Dorsolateral prefrontal cortex (tissue), 122 donors: ENCODE measurements at places on chromosomes 7 and 10.

- no peak for DNase-seq
Observed at GRCh38 chr7:98807068-98808048, 62.5 kb downstream of the TMEM130 start.

DNA sequence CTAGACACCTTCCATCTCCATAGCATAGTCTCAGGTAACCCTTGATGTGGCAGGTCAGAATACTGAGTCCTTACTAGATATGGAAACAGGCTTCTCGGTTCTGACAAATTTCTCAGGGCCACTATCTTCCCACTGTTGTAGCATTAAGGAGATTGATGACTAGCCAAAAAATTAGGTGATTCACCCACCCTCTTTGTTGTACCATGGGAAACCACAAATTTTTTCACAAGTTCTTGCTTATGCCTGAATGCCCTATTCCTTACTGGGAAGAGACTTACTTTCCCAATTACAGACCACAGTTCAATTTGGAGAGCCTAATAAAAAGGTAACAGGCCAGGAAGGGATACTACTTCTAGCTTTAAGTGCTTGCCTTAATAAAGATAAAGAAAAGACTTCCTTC, 948.8 kb downstream of the GRM8 start:
- no peak for DNase-seq

GRCh38 chr7:134520130-134520529, 7.2 kb upstream of the AKR1B10 start:
- DNase-seq, result no peak

DNA sequence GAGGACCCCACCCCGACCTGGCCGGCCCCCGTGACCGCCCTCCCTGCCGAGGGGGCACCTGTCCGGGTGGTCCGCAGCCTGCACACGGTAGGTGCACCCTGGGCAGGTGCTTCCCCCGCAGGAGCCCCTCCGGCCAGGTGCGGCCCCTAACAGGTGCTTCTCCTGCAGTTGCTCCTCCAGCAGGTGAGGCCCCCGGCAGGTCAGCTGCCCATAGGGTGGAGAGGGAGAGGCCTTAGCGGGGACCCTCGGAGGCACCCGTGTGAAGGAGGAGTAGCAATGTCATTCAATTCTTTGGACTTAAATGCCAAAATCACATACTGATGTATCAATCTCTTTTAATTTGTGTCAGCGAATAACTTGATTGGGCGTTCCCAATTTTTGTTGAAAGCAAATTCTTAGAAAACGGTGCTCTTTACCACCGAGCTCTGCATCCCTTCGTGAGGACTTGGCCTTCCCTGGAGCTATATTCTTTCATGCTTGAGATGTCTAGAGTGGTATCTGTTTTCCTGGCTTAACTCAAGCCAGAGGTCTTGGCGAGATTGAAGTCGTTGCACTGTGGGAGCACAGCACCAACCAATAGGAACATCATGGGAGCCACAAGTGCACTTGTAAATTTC, 738 bp upstream of the NCAPG2 start:
- DNase-seq, result no peak

DNA sequence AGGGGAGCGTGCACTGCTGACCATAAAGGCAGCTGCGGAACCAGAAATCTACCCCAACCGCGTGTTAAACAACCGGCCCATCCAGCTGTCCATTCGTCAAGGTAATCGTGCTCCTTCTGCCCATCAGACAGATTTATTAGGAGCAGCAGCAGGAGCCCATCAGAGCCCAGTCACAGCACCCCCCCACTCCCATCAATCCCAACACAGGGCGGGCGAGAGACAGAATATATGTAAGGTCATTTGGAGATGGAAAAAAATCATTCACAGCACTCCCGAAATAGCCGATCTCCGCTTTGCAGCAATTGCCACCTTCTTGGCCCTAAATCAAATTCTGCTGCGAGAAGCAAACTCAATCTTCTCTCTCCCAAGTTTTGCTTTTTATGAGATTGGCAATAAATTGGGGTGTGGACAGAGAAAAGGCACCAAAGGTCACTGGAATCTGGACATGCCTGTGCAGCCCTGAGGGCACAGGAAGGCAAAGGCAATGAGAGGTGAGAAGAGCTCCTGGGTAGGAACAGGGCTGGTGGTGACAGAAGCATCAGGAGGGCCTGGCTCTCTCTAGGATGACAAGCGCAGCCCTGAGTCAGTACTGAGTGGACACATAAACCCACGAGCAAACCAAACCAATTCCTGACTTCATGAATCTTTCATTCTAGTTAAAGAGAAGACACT, 145.0 kb upstream of the ZMIZ1 start:
- no peak for DNase-seq

- DNase-seq, result peak; percentile 43
Observed at GRCh38 chr7:95723583-95724180, 48.7 kb upstream of the DYNC1I1 start.

- DNase-seq, result peak; percentile 82
Observed at GRCh38 chr7:14761510-14762296, 140.8 kb downstream of the DGKB start.

DNA sequence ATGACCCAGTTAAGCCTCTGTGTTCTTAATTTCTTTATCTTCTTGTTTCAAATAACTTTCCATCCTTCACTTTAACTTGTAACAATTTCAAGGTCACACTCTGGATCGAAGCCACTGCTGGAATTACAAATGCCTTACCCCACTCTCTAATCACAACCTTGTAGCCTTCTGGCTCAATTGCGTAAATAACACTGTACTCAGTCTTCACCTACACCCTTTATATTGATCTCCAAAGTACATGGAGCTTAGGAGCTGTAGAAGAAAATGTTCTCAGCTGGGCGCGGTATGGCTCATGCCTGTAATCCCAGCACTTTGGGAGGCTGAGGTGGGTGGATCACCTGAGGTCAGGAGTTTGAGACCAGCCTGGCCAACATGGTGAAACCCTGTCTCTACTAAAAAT, 164.3 kb upstream of the NPSR1 start:
- no peak for DNase-seq

- DNase-seq, result no peak
Observed at GRCh38 chr7:128831178-128831993, 1.2 kb downstream of the FLNC start.

DNA sequence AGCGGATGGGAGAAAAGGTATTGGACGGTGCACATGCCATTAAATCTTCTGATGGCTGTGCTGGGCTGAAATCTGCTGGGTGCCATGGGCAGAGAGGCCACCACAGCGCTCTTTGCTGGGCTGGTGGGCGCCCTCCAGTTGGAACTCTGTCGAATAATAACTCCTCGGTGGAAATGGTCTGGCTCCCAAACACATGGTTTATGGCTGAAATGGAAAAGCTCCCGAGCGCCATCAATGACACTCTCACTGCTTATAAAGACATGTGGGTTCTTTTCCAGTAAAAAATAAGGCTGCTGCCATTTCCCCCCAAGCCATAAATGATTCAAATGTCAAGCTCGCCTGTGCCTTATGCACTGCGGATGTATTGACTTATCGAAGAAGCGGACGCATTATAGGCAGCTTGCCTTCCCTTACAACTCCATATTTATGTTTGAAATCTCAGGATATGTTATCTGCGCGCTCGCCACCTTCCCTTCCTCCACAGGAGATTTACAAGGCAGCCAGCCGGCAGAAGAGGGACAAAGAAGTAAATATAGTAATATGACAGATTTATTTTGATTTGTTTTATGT, 239.0 kb upstream of the MKI67 start:
- DNase-seq, result no peak

GRCh38 chr7:139603282-139603681, 79.8 kb downstream of the CLEC2L start:
- DNase-seq, result no peak

GRCh38 chr10:75399461-75400162, 2.0 kb downstream of the ZNF503 start:
- no peak for DNase-seq

DNA sequence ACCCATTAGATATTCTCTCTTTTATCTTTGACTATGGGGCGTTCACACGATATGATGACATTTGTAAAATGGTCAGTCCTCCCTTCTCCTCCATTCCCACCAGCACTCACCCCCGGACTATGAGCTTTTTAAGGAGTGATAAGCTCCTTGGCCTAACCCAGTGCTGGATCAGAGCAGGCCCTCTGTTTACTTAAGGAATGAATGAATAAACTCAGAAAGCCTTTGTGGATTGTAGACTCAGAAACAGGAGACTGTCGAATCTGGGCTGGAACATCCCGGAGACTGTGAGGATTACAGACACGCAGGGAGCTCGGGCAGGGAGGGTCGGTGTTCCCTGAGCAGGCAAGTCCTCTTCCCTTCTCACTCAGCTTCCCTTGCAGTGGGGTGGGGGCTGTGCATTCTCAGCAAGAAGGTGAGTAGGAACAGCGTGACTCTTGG, 6.8 kb upstream of the ZCCHC24 start:
- DNase-seq, result no peak

- no peak for DNase-seq
Observed at GRCh38 chr10:113980408-113981087, 63.1 kb upstream of the ADRB1 start.

DNA sequence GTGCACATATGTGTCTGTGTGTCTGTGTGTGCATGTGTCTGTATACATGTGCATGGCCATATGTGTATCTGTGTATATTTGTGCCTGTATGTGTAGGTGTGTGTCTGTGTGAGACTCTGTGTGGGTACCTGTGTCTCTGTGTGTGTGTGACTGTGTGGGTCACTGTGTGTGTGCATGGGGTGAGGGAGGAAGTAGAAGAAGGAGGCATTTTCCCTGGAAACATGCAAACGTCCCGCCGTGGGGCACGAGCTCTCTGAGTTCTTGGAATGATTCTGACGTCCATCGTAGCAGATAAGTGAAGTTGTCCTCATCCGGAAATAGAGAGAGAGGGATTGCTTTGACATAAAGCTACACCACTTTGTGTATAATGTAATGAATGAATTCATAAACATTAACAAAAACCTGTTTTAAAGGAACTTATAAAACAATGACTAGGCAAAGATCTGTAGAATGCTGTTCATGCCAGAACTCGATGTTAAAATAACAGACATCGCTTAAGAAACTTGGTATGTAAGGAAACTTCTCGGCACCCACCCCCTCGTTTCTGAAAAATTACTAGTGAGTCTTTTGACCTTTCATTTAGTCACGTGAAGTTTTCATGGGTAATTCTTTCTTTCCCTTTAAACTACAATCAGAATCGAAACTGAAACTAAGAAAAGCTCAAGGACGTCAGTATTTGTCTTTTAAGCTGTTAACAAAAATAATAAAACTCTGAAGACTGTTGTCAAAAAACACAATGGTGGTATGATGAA, 43.6 kb upstream of the KLF6 start:
- DNase-seq, result no peak

DNA sequence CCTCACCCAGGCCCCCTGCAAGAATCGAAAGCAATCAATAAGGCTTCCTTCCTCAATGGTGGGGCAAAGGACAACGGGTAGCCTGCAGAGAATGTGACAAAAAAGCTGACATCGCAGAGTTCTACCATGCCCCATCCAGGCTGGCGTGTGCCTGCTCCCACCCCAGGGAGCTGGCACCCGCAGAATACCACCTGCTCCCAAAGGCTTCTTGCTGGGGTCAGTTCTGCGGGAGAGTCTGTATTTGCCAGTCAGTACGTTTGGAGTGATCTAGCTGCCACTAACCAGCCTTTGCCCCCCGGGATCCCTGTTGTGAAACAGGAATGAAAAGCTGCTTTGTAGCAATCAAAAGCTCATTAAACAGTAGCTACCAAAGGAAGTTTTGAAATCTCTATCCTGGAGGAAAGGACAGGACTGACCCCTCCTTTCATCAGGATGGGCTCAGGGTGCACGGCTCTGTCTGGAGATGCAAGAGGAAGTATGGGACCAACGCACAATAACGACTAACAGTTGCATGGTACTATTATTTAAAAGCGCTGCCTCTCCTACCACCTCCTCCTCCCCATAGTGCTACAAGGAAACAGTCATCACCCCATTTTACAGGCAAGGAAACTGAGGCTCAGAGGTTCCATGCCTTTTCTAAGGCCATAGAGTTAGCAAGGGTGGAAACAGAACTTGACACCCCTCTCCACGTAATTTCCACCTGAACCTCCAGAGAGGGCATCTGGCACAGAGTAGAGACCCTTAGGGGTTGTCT, 67.0 kb downstream of the FGFR2 start:
- no peak for DNase-seq

- DNase-seq, result no peak
Observed at GRCh38 chr7:123871998-123872867, 27.3 kb downstream of the HYAL4 start.

- no peak for DNase-seq
Observed at GRCh38 chr10:30704026-30704600, 74.6 kb upstream of the LYZL2 start.

DNA sequence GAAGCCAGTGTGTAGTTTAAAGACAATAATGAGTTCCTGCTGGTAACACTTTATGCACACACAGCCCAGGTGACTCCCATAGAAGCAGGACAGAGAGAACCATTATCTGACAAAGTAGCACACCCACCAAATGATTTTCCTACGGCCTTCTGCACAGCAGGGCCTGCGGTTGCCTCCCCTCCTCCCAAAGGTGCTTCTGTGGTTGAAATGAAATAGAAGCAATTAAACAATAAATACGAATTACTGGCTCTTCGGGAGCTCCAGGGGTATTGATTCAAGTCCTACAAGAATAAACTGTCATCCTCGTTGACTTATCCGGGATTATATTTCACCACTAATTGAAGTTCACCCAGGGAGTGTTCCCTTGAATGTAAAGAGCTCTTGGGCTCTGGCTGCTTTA, 172.1 kb downstream of the ACTR3B start:
- DNase-seq, result no peak

DNA sequence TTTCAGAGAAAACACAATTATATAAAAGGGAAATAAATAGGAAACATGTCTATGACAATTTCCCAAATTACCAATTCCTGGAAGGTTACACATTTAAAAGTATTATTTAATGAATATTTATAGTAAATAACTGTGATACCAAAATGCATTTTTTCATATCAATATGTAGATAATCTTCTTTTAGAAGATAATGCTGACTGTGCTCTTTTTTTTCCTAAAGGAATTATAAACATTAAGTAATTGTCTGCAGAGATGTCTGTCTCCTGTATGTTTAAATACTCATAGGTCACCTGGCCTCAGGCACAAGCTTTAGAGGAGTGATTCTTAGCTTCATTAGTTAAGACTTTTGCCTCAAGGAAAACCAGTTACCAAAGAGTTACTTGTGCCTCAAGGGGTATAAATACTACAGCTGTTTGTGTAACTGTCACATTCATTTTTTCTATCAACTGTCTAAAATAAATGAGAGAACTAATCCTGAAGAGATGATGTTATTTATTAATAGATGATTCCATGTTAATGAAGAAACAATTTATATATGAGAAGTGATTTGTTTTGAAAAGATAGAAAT, 77.1 kb downstream of the DNAJC1 start:
- DNase-seq, result no peak
